ENCODE measurements at places on chromosomes 2 and 18.

DNA sequence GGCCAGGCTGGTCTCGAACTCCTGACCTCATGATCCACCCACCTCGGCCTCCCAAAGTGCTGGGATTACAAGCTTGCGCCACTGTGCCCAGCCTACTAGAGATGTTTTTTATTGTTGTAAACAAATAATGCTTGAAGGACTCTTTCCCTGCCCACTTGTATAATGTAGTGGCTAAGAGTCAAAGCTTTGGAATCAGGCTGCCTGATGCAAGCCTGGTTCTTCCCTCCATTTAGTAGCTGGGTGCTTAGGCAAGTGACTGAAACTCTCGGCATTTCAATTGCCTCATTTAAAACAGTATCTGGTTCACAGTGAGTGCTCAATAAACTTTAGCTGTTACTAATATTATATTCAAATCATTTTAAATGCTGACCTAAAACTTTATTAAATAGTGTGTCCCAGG, 264.0 kb upstream of the FBXO11 start:
- no peak for DNase-seq

DNA sequence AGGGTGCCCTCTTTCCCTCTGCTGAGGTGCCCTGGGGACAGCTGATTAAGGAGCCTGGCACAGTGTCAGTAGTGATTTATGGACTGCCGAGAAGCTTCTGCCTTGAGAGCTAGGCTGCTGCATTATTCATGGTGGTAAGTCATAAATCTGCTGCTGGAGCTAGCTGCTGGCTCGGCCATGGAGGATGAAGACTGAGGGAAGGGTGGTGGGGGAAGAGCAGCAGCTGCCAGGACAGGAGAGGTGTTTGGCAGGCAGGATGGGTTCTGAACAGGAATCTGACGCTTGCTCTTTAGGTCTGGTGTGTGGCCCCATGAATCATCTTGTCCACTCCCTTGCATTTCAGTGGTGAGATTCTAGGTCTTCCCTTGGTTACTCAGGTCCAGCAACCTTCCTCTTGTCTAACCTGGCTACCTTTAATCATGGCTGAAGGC, 296.3 kb downstream of the DYSF start:
- no peak for DNase-seq

- DNase-seq, result no peak
Observed at GRCh38 chr18:48409591-48410094, 460 bp upstream of the ZBTB7C start.

DNA sequence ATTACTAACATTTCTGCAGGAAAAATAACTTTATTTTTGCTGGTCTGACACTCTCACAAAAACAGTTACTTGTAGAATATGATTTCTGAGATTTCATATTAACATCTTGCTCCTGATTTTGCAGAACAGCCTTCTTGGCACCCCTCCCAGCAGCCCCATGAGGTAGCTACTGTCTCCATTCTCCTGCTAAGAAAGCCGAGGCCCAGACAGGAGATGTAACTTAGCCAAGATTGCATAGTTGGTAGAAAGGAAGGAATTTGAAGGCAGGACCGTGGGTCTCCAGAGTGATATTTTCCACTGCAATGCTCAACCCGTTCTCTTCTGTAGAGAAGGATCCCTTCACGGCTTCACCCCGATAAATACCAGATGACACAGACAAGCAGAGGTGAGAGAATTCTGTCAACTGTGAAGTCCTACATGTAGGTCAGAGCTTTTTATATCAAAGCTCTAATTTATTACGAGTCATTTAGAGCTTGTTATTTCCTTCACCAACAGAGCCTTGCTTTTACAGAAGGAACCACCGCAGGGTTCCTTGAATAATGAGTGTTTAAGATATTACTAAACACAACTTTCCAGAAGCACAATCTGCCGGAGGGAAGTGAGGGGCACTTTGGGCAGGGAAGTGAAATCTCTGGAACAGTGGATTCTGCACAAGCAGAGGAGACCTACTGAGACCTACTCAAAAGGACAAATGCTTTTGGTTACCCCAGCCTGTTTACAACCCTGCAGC, 48.0 kb upstream of the MYCN start:
- no peak for DNase-seq

DNA sequence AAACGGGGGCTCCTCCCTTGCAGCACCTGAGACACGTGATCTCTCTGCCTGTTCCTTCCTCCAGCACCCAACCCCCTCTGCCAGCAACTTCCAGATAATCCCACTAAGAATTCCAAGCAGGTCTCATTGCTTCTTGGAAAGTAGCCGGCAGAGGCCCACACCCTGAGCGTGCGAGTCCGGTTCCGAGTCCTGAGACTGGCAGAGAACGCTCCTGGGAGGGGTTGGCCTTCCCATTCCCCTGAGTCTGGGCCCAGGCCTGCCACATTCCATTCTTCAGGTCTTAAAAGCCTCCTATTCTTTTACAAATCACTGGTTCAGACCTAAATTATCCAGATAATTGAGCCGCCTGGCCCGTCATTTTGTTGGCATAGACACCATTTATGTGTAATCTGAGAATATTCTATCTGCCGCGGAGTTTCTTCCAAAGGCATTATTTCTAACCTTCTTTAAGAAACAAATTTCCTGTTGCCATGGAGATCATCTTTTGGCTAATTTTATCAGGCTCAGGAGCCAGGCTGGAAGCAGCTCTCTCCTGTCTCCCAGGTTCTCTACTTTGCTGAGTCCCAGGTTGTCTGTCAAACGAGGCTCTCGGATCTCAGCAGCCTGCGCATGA, 165.4 kb downstream of the MYCN start:
- no peak for DNase-seq

- no peak for DNase-seq
Observed at GRCh38 chr18:26480897-26481795, 67.2 kb downstream of the KCTD1 start.

GRCh38 chr2:165952741-165953211, 800 bp downstream of the TTC21B start:
- DNase-seq, result no peak

GRCh38 chr2:85853499-85854165, 35.2 kb downstream of the ST3GAL5 start:
- DNase-seq, result no peak

- no peak for DNase-seq
Observed at GRCh38 chr2:9538000-9538507, 17.6 kb downstream of the ADAM17 start.

Data from stimulated activated CD8-positive, alpha-beta memory T cell treated with anti-CD3 and anti-CD28 coated beads, Interleukin-4, amount 100 ng/mL, for 1 hour (primary cell).